ENCODE measurements at places on chromosomes 3 and 15. TPM values are rescaled to one million over a fixed set of nuclear protein-coding genes. Genes with fewer than 3 reads are reported as not detected.

The VIPR1 gene
- total RNA-seq: 0.22 TPM

DNA sequence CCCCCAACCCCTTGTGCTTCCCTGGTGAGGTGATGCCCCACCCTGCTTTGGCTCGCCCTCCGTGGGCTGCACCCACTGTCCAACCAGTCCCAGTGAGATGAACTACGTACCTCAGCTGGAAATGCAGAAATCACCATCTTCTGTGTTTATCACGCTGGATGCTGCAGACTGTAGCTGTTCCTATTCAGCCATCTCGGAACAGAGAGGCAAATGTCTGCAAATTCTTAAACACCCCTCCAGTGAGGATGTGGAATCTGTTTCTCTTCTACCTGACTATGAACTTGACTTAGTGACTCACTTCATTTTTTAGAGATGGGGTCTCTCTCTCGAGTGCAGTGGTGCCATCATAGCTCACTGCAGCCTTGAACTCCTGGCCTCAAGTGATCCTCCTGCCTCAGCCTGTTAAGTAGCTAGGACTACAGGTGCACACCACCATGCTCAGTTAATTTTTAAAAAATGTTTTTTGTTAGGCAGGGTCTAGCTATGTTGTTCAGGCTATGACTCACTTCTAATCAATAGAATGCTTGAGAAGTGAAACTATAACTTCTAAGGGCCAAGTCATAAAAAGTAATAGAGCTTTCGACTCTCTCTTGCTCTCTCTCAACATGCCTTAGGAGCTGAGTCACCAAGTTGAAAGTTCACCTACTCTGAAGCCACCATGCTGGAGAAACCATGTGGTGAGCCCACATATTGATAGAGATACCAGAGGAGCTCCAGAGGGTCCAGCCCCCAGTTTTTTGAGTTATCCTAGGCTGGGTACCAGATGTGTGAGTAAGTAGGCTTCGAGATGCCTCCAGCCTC is 11.5 kb upstream of the PARP14 start:
- ATAC-seq: no peak

GRCh38 chr15:59590027-59590426 is 21.6 kb upstream of the GCNT3 start:
- no peak for ATAC-seq

- ATAC-seq: no peak
Observed at GRCh38 chr3:113825090-113825489, 13.5 kb upstream of the GRAMD1C start.

DNA sequence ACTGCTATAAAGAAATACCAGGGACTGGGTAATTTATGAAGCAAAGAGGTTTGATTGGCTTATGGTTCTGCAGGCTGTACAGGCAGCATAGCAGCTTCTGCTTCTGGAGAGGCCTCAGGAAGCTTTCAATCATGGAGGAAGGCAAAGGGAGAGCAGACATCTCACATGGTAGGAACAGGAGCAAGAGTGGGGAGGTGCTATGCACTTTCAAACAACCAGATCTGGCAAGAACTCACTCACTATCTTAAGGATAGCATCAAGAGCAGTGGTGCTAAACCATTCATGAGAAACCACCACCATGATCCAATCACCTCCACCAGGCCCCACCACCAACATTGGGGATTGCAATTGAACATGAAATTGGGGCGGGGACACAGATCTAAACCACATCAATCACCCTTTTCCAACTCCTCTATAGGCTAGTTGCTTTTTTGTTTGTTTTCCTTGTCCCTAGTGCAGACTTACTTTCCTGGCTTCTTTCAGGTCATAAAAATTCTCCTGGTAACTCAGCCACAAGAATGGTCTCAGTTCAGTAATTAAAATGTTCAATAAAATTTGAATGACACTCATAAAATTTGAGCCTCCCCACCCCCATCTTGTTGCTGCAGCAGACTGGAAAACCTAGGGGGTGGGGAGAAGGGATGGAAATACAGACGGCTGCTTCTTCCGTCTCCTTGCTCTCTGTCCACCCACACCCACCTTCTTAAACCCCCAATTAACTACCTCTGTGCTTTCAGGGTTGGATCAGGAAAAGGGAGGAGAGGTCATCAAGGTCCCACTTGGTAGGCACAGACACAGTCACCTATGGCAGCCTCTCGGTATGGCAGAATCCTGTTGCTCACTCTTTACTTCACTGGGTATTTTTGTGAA is 16.3 kb upstream of the TIPARP start:
- no peak for ATAC-seq

DNA sequence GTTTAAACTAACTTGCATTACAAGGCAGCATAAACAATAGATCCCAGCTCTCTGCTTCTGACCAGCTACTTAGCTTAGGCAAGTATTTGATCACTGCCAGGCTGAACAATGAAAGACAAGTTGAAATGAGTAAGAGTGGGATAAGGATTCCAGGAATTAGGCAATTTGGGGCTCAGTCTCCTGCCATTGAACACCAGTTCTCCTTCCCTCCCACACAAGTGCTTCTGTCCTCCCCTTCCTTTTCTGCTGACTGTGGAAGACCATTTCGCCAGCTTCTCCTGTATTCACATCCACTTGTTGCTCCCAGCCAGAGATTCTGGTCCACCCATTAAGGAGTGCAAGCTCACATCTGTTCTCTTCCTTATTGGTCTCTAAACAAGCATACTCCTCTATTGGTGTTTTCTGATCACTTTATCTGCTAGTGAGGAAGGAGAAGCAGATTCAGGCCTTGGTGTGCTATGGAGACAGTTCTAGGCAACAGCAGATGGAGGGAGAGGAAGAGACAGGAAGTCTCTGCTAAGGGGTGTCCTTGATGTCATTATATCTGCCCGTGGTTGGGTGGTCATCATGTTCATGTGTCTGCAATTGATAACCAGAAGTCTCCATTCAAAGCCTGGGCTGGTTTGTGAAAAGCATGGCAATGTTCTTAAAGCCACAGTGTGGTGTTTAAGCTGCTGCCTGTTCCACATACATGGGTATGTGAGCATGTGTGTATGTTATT is 121.5 kb downstream of the PLCL2 start:
- ATAC-seq: no peak

GRCh38 chr3:71300951-71301393 is 282.6 kb downstream of the FOXP1 start:
- ATAC-seq: no peak

DNA sequence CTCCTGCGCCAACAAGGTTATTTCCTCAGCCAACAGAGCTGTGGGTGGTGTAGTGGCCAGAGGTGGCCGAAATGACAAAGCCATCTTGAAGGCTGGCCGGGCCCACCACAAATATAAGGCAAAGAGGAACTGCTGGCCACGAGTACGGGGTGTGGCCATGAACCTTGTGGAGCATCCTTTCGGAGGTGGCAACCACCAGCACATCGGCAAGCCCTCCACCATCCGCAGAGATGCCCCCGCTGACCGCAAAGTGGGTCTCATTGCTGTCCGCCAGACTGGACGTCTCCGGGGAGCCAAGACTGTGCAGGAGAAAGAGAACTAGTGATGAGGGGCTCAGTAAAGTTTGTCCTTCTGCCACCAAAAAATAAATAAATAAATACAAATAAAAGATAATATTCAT is 481.4 kb upstream of the NAALADL2 start:
- no peak for ATAC-seq

Measured in motor neuron (in vitro differentiated cells).